NCI-H2171 treated with DMSO at 0.1 percent for 48 hours (cell line): ENCODE measurements at places on chromosomes 6 and 20.

GRCh38 chr6:12548526-12548925 is 168.0 kb upstream of the PHACTR1 start:
- no peak for DNase-seq

DNA sequence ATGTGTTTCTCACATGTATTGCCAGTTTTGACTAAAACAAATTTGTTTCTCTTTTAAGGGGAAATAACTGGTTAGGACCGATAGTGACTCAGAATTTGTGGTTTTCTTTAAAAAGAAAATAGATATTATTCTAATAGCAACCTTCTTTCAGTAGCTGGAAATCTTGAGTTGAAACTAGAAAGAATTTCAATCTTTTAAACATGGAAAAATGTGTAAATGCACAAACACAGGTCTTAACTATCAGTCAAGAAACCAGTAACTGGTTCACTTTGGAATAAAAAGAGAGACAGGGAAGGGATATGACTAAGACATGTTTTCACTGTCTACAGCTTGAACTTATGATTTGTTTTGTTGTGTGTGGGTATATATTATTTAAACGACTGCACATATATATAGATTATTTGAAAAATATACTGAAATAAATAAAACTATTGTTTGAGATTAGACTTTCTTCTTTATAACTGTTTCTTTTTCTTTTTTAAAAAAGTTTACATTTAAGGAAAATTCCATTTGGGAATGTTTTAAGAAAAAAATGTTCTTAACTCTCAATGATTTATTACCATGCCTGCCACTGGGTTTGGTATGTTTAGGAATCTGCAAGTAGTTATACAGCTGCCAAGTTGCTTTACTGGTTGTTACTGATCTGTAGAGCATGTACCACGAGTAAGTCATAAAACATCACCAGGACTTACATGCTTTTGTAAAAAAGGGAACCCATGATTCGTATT is 753.3 kb upstream of the MARCKS start:
- DNase-seq, result no peak

- DNase-seq, result no peak
Observed at GRCh38 chr20:3315136-3315535, 76.1 kb upstream of the SLC4A11 start.

DNA sequence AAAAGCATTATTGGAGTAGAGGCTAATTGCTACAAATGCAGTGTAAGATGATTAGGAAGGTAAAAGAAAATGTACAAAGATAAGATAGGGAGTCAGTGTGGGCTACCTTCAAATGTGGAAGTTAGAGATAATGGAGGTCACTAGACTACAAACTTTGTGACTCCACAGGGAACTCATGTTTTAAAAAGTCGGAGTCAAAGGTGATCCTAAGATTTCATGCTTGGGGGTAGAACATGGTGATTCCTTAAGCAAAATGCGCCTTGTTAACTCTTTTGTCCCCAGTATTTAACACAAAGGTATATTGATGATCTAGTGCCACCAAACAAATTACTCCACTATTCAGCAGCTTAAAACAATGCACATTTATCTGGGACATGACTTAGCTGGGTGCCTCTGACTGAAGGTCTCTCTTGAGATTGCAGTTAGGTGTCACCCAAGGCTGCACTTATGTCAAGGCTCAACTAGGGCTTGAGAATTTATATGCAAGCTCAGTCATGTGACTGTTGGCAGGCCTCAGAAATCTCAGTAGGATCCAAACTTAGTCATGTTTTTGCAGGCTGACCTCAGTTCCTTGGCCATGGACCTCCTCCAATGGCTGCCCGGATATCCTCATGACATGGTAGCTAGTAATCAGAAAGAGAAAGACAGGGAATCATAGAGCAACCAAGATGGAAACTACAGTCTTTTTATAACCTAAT is 11.4 kb upstream of the SNX9 start:
- no peak for DNase-seq

GRCh38 chr6:95083506-95083905 is 493.8 kb upstream of the MANEA start:
- no peak for DNase-seq

- peak; percentile 65 for DNase-seq
Observed at GRCh38 chr6:56708810-56709597, 66.3 kb upstream of the DST start.

DNA sequence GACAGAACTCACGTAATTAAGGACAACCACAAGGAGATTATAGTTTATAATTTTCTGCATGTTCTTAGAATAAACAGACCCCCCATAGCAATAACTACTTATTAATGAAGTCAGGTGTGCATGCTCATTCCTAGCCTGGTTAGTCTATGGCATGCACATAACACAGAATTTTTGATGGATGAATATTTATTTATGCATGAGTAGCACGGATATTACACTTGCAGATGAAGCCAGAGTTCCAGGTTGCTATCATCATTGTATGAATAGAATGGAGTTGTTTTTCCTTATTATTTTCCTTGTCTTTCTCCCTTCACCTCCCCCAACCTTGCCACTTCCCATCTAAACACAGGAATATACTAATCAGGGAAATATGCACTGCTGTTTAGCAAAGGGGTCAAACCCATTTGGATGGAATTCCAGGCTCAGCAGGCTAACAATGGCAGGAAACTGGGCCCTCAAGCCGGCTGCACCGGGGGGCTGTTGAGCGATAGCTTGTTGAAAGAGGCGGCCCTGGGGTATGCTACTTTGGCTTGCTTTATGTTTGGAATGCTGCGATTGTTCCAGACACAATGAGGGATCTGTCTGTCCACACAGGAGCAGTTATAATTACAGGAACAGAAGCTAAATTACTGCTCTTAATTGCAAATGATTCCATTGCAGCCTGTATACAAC is 112.6 kb downstream of the TMEM170B start:
- DNase-seq, result no peak

DNA sequence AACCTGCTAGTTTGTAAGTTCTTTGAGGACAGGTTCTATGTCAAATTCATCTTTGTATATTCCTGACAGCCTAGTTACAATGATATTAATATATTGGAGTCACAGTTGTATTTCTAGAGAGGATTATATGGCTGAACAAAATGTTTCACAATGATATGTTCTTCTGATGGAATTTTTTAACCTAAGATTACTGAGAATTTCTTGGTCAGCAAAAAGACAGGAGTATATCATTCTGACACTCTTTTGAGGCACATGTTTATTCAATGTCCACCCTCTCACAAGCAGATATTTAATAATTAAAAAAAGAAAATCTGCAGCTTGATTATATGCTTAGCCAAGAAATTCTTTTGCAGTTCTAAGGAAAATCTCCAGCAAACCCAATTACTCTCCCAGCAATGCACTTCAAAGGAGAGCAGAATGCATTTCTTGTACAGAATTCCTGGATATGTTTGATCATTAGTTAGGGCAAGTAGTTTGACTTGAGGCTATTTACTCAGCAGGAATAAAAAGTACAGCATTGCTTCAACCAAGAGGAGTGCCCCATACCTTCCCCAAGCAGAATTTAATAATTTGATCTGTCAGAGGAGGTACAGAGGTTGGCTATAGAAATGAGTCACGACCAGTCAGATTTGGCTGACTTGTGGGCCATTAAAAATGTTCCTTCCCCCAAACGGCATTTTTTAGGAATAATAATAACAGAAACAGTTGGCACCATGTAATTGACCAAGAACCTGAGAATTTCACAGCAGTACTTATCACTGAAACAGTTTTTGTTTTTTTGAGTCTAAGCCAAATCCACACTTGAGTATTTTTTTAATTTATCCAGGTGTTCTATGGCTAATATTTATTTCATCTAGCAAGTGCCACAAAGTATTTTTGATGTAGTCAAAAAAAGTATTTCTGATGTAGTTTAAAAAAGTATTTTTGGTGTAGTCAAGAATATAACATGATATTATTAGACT is 508.1 kb upstream of the FLRT3 start:
- no peak for DNase-seq

DNA sequence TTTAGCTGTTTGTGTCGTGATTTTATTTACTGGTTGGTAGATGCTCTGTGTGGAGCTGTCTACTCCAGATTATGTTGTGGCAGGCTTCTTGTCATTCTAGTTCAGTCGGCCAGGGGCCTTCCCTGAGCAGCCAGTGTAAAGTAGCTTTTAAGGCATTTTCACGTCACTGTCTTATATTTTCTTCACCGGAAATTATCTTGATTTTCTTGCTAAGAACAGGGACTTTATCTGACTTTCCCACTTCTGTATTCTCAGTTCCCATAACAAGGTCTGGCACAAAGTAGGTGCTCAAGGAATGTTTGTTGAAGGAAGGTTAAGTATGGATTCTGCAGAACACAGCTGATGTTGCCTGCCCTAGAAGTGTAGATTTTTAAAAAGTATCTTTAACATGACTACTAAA is 868 bp downstream of the LTV1 start:
- DNase-seq, result no peak

DNA sequence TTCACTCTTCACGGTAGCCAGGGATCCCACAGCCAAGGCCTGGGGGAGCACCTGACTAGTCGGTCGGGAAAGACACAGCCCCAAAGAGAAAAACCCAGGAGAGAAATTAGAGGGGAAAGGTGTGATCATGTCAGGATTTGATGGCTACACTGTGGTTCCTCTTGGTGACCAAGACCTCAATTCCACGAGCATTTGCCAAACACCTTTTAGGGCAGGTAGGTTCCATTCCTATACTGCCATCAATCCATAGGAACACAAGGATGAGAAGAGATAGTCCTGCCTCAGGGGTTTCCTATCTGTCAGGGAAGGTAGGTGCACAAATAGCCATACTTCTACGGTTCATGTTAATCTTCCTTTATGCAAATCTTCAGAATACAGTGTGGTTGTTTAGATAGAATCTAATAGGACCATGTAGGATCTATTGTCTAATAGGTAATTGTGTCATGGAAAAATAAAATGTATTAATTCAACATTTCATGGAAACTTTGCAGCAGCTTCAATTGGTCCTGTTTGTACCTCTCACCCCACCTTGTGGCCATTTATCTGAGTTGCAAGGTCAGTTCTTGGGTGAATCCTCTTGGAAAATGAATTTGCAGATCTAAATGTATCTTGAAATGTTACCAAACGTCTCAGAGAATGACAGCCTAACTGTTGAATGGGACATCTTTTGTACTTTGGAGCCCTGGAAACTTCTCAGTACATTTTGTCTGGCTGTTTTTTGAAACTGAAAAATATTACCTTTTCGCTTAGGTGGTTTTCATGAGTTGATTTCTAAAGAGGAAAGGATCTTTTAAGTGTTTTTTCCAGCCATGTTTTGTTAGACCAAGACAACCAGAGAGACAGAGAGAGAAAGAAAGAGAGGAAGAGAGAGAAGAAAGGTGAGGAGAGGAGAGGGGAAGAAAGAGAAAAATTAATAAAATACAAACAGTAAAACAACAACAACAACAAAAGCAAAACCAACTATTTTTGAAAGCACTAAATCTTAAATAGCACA is 33.7 kb upstream of the IYD start:
- DNase-seq, result peak; percentile 61

DNA sequence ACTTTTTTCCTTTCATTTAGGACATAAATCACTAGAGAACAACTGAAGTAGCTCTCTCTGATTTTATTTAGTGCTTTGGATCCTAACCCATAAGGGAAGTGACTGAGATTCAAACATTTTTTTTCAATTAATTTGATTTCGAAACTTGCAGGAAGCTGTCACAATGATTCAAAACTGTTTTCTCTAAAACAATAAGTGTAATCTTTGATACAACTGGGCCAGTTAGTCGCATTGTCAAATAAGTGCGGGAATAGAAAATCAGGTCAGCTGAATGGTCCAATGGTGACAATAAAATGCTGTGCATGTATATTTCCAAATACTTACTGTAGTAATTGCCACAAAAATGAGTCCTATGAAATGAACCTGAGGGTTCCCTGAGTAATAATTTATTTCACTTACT is 930.8 kb downstream of the TFAP2A start:
- DNase-seq, result no peak
